Left hindlimb (tissue), 1 donor: ENCODE measurements at places on chromosomes 7 and 10.
A peak's percentile ranks its signal among the peaks of the same experiment; 100 is the strongest.

DNA sequence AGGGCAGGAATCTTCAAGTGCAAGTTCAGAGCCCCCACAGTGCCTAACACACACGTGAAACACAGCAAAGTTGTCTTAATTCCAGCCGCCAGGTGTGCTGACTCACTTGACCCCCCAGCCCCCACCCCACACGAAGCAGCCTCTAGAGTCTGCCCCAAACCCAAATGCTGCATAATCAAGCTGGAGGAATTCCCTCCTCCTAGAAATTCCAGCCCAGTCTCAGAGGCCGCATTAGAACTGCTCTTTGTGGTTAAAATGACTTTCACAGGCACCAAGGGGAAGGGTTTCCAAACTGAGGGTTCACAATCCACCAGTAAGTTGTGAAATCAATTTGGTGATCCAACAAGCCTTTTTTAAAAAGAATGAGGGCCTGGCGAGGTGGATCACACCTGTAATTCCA is 67.0 kb upstream of the PLXNA4 start:
- no peak for DNase-seq

DNA sequence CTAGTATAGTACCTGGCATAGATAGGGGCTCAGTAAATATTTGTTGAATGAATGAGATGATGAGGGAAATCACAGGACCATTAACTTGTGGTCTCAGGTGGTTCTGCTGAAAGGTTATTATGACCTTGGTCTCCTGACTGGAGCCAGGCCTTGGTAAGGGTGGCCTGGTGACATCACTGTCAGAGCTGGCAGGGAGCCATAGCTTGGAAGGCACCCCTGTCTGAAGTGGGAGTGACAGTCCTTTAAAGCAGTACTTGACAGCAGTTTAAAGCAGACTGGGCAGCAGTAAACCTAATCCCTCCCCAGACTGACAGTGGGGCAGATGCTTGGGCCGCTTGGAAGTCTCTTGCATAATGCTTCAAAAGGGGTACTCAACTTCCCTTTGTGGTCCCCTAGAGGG is 13.4 kb downstream of the DPCD start:
- DNase-seq, result no peak

- no peak for DNase-seq
These were observed 75.4 kb downstream of the HDAC9 start for GRCh38 chr7:18570890-18571478.

GRCh38 chr10:52111101-52111891 is 202.8 kb upstream of the DKK1 start:
- DNase-seq, result no peak

- DNase-seq, result peak; percentile 12
These were observed 46.1 kb downstream of the PTPRN2 start for GRCh38 chr7:158541346-158542010.
